ENCODE measurements at places on chromosomes 6 and 20.

DNA sequence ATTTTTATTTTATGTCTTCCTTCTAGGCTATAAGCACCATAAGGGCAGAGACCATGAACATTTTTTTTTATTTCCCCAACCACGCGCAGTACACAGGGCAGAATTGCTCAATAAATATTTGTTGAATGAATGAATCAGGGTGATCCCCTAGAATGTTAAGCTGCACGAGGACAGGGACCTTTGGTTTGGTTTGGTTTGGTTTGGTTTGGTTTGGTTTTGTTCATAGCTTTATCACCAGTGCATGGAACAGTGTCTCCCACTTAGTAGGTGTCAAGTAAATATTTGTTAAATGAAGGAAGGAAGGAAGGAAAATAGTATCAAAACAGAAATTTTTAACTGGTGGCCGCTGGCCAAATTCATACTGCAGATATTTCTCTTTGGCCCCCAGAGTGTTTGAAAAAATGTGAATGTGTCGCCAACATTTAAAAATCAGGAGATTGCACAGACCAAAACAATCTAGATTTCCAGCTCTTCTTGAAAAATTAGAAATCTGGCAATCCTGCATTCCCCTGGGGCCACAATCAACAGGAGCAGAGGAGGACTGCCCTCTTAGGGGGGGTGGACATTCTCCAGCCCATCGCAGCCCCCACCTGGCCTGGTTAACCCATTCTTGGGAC lies 205.3 kb downstream of the EYA2 start:
- DNase-seq, result no peak

DNA sequence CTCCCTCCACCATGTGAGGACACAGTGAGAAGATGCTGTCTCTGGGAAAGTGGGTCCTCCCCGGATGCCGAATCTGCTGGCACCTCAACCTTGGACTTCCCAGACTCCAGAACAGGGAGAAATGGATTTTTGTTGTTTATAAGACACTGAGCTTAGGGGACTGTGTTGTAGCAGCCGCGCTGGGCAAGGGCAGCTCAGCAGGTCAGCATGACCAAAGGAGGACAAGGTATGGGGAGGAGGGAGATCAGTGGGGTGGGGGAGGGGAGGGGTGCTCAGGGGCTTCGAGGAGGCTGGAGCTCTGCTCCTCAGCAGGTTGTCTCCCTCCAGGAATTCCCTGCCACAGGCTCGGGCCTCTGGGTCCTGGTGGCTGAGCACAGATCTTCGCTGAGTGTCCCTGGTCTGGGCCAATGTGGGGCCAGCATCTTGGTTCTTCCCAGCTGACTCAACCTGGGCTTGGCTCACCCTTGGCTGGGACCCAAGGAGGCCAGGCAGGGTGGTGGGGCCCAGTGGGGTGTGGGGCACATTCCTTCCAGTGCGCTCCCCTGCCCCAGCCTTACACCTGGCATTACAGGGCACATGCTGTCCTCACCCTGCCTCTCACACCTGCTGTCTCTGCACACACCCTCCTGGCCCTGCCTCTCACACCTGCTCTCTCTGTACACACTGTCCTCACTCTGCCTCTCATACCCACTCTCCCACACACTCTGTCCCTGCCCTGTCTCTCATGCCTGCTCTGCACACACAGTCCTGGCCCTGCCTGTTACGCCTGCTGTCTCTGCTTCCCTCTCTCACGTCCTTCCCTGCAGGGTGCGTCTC lies 107.3 kb downstream of the SYCP2 start:
- no peak for DNase-seq

DNA sequence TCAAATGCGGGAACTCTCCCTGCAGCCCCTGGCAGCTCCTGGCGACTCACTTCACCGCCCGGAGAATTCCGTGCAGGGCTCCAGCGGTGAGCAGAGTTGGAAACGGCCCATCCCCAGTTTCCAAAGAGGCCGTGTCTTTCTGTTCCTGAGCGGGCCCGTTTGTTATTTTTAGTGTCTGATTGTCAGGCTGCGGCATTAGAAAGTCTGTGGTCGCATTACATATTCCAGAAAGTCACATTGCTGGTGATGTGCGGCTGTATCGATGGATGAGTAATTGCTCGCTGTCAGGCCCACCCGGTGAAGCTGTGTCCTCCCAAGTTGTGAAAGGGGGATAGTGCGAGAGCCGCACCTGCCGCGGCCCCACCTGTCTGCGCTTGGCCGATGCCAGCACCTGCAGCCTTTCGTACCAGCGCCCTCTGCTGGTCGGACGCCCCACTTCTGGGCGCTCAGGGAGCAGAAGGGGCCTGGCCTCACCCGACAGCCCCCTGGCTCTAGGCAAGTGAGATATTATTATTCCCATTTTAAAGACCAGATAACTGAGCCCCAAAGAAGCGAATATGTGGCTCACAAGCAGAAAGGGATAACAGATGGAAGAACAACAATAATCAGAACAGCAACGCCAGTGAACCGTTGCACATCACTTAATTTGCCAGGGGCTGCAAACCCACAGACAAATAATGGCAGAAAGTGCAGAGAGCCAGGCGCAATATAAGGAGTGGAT lies 244.9 kb downstream of the TSHZ2 start:
- DNase-seq, result peak; percentile 72

- no peak for DNase-seq
These were observed 215.0 kb upstream of the PLCB4 start for GRCh38 chr20:8853805-8854338.

GRCh38 chr6:159966981-159967380 lies 1.9 kb upstream of the IGF2R start:
- no peak for DNase-seq

- no peak for DNase-seq
These were observed 41.1 kb upstream of the MAP3K4 start for GRCh38 chr6:160950507-160950906.

DNA sequence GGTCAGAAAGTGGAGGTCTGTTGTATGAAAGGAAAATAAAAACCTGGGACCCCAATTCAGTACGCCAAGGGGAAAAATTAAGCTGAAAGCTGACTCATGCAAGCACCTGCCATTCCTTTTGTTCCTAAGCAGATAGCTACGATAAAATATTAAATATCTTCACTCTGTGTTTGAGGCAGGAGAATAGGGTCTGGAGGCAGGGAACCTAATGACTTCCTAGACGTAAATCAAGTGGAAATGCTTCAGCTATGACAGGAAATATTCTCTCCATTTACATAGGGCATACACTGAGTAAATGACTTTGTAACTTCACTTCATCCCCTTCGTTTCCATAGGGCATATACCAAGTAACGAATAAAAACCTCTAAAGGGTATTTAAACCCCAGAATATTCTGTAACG lies 41.0 kb upstream of the IFNGR1 start:
- no peak for DNase-seq

DNA sequence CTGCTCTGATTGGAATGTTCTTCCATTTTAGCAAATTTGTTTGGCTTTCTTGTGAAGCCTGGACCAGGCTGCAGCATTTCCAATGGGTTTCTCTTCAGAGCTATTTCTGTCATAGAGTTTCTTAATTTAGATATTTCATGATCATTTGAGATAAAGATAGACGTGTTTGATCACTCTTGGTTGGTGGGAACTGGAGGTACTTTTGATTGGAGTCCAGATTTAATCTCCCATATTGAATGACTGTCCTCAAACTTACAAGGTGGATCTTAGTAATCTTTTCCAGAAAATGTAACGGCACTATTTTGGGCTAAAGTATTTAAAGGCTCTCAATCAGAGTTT lies 29.2 kb downstream of the RNF144B start:
- no peak for DNase-seq

DNA sequence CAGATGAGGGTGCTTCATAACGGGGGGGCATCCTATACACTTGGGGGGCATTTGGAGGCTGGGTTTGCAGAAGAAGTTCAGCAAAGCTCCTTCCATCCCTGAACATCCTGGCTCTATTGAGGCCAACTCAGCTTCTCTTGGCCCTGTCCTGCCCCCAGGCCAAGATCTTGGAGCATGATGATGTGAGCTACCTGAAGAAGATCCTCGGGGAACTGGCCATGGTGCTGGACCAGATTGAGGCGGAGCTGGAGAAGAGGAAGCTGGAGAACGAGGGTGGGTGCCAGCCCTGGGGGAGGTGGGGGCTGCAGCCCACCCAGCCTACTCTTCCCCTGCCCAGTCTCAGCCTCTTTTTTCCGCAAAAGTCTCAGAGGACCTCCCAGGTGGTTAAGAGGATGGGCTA lies 17.2 kb downstream of the GDAP1L1 start:
- DNase-seq, result no peak

GRCh38 chr20:2919518-2920245 lies 46.4 kb downstream of the PTPRA start:
- DNase-seq, result no peak

GRCh38 chr20:48457193-48458002 lies 370.4 kb downstream of the PREX1 start:
- no peak for DNase-seq

- DNase-seq, result no peak
These were observed 25.4 kb upstream of the MRGBP start for GRCh38 chr20:62770916-62771315.

GRCh38 chr6:92504509-92504908 lies 914.9 kb downstream of the EPHA7 start:
- DNase-seq, result no peak

DNA sequence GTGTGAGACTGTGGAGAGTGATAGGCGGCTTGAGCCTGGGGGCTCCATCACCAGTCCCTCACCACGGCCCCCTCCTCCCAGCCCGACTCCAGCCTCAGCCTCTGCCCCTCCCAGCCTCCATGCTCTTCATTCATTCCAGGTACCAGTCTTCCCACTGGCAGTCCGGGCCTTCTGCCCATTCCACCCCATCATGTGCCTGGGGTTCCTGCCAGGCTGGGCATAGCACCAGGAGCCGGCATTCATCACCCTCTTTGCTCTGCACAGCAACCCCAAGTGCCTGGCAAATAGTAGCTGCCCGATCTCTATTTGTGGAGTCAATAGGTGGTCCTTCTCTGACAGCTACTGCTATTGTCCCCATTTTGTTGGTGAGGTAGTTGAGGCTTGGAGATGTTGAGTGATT lies 39.6 kb upstream of the GTSF1L start:
- no peak for DNase-seq

GRCh38 chr6:62819640-62820039 lies 391.6 kb upstream of the FKBP1C start:
- DNase-seq, result no peak

- no peak for DNase-seq
These were observed 45.3 kb downstream of the ZNF292 start for GRCh38 chr6:87200469-87201175.

GRCh38 chr20:25859649-25860530 lies 163.2 kb upstream of the ZNF337 start:
- DNase-seq, result no peak

- DNase-seq, result no peak
These were observed 56.2 kb downstream of the SLC22A2 start for GRCh38 chr6:160202411-160202810.

DNA sequence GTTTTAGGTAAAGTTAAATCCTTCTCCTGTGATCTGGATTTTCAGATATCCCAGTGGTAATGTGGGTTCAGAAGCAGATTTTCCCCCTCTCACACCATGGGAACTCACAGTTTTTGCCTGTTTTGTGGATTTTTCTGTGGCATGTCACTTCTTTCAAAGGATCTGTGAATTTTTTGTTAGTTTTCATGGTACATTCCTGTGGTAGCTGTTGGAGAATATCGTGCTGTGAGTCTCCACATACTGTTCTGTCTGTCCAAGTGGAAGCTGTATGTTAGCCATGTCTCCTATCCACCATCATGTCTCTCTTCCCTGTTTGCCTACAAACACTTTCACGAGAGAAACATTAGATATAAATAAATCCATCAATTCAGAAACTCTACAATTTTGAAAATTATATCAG lies 378.7 kb upstream of the ADGRB3 start:
- no peak for DNase-seq

GRCh38 chr6:147135211-147135681 lies 69.0 kb upstream of the STXBP5 start:
- no peak for DNase-seq

DNA sequence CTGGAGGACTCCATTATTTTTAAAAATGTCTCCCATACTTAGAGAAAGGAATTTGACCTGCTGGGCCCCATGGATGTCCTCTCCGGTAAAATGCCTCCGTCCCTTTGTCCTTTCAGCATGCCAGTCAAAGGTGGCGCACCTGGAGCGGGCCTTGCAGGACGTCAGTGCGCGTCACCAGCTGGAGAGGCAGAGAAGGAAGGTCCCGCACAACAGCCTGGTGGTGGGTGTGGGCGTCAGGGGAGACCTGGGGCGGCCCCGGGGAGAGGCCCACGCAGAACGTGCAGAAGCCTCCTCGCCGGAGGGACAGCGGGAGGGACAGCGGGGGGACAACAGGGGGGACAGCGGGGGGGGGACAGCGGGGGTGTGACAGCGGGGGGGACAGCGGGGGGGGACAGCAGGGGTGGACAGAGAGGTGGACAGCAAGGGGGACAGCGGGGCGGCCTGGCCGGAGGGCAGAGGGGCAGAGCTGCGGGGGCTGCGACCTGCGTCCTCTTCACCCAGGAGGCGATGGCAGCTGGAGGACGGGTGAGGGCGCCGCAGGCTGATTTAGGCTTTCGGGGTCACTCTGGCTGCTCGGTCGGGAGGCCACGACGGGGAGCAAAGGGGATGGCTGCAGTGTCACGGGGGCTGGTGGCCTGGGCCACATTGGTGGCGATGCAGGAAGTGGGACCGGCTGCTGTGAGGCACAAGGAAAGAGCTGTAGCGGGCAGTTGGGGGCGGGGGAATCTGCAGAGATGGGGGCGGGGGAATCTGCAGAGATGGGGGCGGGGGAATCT lies 859 bp upstream of the KIF25 start:
- DNase-seq, result no peak

- DNase-seq, result no peak
These were observed 123.6 kb downstream of the FOXA2 start for GRCh38 chr20:22460803-22461202.

- no peak for DNase-seq
These were observed 28.8 kb upstream of the CCND3 start for GRCh38 chr6:41970436-41970846.

DNA sequence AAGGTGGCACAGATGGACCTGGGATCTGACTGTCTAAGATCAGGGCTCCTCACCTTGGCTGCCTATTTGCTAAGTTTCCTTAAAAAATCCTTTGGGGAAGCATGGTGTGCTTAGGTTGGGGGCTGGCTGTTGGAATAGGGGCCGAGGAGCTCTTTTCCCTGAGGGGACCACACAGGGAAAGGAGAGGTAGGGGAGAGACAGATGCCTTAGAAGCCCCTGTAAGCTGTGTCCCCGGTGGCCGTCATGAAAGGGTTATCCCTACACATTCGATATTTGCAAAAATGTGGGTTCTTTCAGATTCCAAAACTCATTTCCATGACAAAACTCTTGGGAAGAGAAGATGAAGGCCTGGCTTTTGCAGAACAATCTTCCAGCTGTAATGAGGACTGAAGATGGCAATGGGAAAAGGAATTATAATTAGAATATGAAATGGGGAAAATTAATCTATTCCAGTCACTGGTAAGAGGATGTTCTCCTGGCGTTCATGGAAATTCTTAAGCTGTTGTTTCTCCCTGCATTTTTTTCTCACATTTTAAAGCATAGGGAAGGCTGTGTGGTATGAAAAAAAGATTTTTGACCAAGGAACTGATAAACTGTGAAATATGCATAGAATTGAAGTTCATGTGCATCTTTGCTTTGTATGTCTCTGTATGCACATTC lies 53.8 kb downstream of the TOX2 start:
- no peak for DNase-seq

DNA sequence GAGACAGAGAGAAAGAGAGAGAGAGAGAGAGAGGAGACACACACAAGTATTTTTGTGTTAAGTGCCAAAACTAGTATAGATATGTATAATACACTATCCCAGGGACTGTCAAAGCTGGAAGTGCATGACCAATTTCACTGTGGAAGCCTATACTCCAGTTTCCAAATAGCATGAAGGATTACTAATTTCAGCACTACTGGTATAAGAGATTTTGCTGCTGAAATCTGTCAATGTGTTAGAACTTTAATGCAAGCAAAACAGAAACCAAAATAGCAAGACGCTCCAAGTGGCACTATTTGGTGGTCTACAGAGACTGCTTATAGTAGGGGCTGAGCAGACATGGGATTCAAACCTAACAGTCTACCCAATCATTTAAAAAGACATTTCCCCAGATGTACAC lies 284.8 kb downstream of the BTBD9 start:
- DNase-seq, result no peak

Data from stimulated activated CD4-positive, alpha-beta T cell treated with anti-CD3 and anti-CD28 coated beads, Interleukin-15, amount 100 ng/mL, for 1 hour (primary cell).